Fibroblast of skin of left quadriceps (primary cell): ENCODE measurements at places on chromosomes 4 and X.

- no peak for DNase-seq
These were observed 4.8 kb upstream of the RGS12 start for GRCh38 chr4:3287972-3288570.

GRCh38 chr4:140711910-140712309 lies 44.3 kb downstream of the TBC1D9 start:
- no peak for DNase-seq

GRCh38 chrX:72176981-72177380 lies 4.6 kb upstream of the PIN4 start:
- no peak for DNase-seq

- no peak for DNase-seq
These were observed 910 bp downstream of the ANK2 start for GRCh38 chr4:113050371-113050755.

GRCh38 chr4:87251106-87251505 lies 30.7 kb upstream of the KLHL8 start:
- DNase-seq: no peak

GRCh38 chr4:52685316-52685715 lies 26.2 kb upstream of the USP46 start:
- no peak for DNase-seq

DNA sequence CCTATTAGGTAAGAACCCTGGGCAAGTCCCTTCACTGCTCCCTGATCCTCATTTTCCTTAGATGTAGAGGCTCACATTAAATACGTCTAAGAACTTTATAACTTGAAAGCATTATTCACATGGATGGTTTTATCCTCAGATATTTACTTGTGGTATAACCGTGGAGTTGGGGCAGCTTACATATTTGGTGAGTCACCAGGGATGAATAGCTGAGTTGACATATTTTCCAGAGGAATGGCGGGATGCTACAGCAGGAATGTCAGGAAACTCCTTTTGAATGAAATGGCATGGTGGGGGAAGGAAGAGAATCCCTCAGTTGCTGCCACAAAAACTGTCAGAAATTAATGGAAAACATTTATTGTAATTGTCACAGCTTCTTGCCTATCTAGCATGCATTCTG lies 165.3 kb upstream of the RPS6KA3 start:
- peak; percentile 46 for DNase-seq

DNA sequence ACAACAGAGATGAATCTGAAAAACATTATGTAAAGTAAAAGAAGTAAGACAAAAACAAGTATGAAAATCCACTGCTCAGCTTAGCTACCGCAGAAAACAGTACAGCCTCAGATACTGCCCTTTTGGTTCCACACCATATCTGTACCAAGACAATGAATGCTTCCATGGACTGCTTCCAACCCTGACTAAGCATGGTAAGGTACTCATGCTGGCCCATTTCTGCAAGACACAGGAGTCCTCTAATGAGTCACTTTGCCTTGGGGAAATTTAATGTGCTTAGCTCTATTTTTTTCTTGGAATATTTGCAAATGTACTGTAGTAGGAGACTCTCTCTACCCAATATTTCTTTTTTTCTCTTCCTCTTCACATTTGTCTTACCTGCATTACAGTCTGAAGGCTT lies 931.7 kb upstream of the HS3ST1 start:
- no peak for DNase-seq

DNA sequence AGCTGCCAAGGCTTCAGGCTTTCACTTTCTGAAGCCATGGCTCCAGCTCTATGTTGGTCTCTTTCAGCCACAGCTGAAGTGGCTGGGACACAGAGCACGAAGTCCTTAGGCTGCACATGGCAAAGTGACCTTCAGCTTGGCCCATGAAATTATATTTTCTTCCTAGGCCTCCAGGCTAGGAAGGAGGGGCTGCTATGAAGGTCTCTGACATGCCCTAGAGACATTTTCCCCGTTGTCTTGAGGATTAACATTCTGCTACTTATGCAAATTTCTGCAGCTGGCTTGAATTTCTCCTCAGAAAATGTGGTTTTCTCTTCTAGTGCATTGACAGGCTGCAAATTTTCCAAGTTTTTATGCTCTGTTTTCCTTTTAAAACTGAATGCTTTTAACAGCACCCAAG lies 99.8 kb upstream of the KCNIP4 start:
- DNase-seq: no peak

DNA sequence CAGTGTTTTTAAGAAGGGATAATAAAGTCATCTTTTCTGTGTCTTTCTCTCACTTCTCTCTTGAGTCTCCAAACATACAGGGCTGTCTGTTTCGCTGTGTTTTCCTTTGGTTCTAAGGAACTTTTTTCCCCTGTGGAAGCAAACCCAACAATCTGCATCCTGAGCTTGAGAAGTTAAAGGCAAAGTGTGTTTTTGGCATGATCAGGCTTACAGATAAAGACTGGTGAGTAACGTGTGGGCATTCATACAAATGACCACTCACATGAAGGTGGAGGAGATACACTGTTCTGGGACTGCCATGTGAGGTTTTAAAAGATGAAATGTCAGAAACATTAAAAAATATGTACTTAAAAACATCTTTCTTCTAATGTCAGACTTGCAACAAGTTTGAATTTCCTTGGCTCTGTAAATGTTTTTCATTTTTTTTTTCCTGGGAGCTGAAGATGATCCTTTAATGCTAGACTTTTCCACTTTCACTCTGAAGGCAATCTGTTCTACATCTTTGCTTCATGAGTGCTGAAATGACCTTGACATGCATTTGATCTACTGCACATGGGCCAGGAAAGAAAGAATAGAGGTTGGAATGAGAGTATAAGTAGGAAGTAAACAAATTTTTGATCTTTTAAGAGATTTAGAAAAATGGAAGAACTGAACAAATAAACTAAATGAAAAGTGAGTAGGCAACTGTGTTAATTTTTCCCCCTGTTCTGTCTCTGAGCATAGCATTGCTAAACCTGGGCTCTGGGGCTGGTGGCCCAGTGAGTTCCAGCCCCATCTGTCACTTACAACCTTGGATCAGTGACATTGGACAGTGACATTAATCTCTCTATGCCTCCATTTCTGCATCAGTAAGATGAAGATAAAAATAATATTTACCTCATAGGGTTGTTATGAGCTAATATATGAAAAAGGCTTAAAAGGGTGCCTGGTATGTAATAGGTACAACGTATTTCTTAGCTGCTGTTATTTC lies 151.1 kb upstream of the TBC1D9 start:
- DNase-seq: no peak

GRCh38 chr4:94561249-94562024 lies 109.7 kb downstream of the PDLIM5 start:
- DNase-seq: no peak

DNA sequence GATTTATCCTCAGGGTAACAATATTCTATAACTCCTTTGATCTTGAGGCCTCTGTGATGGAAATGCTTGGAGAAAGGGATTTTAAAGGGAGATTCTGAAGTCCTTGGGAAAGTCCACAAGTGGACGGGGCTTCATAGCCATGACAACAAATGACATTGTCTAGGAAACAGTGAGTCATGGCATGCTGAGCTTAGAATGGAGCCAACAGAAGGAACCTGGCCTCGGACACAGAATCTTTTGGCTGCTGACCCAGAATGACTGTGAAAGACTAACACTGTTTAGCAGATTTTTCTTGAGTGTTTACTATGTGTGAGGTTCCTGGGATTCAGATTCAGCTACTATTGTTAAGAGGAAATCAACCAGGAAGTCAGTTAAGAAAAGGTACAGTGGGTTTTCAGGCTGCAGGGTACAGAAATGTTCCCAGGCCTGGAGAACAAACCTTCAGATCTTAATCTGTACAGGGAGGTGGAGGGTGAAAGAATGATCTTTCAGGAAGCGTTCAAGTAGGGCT lies 18.1 kb upstream of the CXCL2 start:
- DNase-seq: peak; percentile 49

DNA sequence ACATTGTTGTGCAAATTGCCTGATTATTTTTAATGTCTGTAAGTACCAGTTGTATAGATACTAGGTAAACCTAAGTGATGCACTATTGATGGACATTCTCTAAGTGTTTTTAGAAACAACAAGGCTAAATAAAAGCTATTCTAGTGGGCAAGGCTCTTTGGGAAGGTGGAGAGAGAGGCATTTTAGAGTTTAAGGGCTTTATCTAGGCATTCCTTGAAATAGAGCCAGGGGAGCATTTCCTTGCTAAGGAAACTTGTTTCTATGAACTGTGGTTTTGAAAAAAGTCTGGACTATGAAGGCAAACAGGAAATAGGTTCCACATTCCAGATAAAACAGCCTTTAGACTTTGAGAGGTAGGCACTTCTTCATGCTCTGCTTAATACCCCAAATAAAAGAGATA lies 23.8 kb downstream of the BMX start:
- DNase-seq: no peak

DNA sequence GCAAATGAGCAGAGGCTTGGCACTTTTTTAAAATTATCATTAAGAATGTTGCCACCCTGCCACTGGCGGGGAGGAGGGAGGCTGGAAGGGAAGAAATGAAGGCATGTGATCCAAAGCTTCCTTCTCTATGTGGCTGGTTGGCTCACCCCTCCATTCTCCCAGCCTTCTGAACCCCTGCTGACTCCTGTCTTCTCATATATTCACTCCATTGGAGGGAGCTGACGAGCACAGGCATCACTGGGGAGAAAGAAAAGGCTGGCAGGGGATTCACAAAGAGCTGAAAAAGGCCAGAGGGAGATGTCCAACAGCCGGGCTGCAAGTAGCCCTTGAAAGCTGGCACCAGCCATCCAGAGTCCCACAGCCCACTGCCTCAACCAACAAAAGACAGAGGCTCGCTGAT lies 495.6 kb downstream of the BCOR start:
- DNase-seq: no peak

GRCh38 chr4:163493643-163494359 lies 689 bp upstream of the TMA16 start:
- DNase-seq: no peak

DNA sequence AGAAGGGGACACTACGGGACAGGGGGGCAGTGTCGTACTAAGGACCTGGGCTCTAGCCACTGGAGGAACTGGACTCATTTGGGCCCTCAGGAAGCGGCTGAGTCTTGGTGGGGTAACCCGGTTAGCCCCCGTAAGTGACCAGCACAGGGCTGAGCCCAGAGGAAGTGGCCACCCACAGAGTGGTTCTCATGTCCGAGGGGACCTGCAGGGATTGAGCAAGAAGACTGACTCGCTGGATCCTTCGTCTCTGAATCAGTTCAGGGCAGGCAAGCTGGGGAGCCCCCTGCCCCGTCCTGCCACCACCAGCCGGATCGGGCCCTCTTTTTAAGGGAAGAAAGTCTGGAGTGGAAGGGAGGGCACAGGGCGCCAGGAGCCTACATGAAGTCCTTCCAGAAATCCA lies 719 bp upstream of the BGN start:
- no peak for DNase-seq

GRCh38 chr4:152563209-152563608 lies 27.3 kb upstream of the FBXW7 start:
- no peak for DNase-seq

DNA sequence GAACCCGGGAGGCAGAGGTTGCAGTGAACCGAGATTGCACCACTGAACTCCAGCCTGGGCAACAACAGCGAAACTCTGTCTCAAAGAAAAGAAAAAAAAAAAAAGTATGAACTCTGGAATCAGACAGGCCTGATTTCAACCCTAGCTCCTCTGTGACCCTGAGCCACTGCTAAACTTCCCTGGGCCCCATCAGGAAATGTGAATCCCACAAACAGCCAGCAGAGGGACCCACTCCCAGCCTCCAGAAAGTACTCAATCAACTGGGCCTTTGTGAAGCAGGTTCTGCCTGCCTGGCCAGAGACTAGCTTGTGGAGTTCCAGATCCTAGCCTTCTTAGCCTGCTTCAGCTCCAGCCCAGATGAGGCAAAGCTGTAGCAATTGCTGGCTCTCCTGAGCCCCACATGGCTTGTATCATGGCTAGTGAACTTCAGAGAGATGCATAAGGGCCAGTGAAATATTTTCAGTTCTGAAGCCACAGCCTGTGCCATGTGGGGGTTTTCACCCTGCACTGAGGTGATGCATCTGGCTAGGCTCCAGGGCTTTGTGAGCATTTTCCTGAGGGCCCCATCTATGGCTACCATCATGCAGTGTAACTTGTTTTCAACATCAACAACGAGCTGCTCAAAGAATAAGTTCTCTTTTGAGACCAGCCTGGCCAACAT lies 7.2 kb upstream of the IDS start:
- DNase-seq: no peak

DNA sequence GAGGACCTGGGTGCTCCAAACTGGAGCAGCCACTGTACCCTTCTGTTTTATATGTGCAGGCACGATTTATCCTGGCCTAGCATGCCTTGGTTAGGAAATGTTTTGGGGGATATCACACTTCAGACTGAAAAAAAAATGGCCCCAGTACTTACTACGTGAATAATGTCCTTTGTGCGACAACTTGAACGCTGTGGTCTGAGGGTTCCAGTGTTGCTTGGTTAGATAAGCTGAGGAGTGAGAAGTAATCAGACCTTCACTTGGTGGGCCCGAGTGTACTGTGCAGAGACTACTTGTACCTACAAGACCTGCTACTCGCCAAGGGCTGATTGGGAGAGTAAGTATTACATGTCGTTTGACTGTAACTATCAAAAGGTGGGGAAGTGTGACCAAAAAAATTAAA lies 678 bp downstream of the DNAAF6 start:
- DNase-seq: no peak

GRCh38 chr4:42501624-42502401 lies 104.5 kb downstream of the SHISA3 start:
- no peak for DNase-seq

DNA sequence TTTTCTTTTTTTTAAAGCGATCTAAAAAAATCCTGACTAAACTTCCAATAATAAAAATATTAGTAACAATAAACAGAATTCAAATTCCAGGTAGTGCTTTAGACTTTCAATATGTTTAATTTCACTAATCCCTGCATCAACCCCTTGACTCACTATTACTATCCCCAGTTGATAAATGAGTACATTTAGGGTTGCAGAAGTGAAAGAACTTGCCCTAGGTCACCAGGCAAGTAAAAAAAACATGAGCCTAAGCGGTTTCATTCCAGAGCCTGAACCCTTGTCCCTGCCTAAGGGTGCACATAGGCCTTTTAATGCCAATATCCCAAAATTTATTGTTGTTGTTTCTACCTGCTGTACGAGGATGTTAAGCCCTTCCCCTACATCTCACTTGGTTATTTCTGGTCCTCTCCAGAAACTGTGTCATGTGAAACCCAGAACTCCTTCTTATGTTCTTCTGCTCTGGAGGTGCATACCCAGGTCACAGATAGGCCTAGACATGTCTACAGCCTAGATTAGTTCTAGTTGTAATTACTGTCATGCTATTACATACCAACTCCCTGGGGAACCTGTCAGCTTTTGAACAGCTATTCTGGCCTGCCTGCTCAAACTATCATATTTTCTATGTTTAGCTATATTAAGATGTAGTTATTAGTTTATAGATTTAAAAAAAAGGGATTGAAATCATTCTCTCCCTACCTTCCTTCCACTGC lies 244.5 kb upstream of the PITX2 start:
- DNase-seq: no peak

DNA sequence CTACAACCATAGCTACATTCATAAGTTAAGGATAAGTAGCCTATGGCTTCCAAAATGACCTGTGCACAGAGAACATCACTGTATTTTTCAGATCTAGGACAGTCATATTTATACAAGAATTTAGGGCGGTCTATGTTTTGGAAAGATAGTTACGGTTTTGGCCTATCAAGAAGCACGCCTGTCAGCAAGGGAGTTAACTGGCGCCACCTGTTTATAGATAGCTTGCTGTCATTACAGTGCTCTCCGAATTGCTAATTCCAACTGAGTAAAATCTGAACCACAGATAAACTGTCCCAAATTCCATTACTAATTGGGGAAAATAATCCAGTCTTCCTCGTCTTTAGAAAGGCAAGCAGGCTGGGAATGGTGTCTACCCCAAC lies 646 bp downstream of the ABCB7 start:
- no peak for DNase-seq

GRCh38 chr4:89889289-89889688 lies 5.4 kb upstream of the MMRN1 start:
- DNase-seq: no peak
